ENCODE measurements at places on chromosomes 1 and 21.

- no peak for DNase-seq
Measured at GRCh38 chr1:20009212-20009611, 29.8 kb upstream of the PLA2G2A start.

- no peak for DNase-seq
Measured at GRCh38 chr1:12342401-12343003, 112.7 kb downstream of the VPS13D start.

DNA sequence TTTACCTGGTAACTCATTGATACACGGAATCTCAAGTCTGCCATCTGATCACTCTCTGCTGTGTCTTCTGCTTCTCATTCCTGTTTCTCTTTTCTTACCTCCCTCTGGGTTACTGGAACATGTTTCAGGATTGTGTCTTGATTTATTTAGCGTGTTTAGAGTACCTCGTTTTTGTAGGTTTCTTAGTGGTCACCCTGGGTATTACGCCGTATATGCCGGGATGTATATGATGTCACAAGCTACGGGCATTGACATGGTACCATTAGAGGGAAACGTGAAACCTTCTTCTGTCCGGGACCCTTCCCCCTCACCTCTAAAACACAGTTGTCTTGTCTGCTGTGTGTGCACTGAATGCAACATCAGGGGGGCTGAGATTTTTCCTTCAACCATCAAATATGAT, 2.8 kb downstream of the ACTRT2 start:
- DNase-seq: no peak

- no peak for DNase-seq
Measured at GRCh38 chr1:6174621-6175410, 5.3 kb downstream of the CHD5 start.

- no peak for DNase-seq
Measured at GRCh38 chr1:118151312-118151937, 33.6 kb downstream of the SPAG17 start.

DNA sequence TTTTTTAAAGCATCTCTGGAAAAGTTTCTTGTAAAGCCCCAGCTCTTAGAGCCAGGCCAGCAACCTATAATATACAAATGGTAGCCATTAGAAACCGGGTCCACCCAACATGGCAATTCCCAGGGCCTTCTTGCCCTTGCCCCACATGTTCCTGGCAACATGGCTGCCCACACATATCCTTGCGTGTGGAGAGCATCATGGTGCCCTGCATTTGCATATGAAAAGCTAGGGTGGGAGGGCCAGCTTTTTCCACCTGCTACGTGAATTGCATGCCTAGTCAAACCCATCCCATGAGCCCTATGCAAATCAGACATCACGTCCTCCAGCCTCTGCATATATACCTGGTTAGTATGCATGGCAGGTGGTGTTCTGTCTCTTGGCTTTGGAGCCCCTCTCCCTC, 88.2 kb downstream of the RABGAP1L start:
- no peak for DNase-seq
